ENCODE measurements at places on chromosomes 11 and 22. TPM values are rescaled to one million over a fixed set of nuclear protein-coding genes. Genes with fewer than 3 reads are reported as not detected.
A peak's percentile ranks its signal among the peaks of the same experiment; 100 is the strongest.

DNA sequence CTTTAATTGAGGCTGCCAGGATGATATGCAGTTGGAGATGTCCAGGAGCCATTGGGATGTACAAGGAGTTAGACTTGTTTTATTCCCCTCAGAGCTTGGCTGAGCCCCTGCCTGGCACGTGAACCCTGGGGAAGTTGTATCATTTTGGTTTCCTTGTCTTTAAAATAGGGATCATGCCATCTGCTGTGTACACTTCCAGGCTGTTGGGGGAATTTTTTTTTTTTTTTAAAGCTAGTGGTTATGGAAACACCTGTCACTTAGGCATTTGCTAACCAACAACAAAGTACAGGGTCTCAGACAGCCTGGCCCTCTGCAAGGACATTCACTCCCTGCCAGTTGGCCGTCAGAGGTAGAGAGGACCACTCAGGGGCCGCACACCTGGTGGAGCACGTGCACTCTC, 8.5 kb upstream of the RAB1B start:
- DNase-seq: no peak

DNA sequence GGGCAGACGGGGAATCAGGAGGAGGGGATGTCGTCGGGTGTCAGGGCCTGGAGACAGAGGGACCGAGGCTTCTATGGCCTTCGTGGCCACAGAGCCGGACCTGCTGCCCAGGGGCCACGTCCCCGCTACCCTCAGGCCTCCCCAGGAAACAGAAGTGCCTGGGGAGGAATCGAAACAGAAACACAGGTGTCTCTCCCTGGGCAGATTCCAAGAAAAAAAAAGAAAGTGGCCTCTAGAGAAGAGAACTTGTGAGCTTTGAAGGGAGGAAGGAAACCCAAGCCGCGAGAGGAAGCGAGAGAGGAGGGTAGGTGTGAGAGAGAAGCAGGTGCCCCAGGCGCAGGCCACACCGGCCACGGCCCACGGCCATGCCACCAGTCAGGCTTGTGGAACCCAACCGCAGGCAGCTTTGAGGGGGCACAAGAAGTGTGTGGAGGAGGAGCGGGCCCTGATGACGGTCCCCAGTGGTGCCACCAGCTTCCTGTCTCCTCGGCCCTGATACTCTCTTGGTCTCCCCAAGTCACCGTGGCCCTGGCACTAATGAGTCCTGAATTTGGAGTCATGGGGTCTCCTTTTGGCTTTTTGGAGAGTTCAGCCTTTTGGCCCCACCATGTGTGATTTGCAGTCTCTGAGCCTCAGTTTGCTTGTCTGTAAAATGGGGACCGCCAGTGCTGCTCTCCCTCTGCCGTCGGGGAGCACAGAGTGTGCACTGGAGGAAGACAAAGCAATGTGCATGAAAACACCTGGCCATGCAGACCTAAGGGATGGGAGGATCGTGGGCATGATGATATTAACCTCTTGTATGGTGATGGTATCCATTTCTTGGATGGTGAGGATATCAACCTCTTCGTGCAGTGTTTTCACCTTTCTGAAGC, 25.2 kb downstream of the LIF start:
- no peak for DNase-seq

GRCh38 chr11:17291710-17292109, 15.2 kb downstream of the NUCB2 start:
- no peak for DNase-seq

DNA sequence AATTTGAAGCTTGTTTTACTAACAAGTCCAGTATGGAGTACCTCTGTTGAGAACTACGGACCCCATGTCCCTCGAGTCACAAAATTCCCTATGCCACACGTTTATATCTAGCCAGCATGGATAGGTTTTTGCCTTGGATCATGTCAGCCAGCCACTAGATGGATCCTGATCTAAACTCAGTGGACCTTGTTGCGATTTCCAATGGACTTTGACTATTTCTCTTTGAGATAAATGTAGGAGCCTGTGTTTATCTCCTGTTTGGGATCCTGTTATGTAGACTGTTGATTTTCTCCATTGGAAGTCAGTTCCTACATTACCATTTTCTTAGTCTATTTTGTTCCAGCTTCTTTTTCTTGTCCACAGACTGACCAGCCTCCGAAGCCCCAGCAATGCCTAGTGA, 127.1 kb upstream of the BMAL1 start:
- no peak for DNase-seq

- no peak for DNase-seq
Observed at GRCh38 chr11:123547180-123547579, 107.2 kb downstream of the SCN3B start.

DNA sequence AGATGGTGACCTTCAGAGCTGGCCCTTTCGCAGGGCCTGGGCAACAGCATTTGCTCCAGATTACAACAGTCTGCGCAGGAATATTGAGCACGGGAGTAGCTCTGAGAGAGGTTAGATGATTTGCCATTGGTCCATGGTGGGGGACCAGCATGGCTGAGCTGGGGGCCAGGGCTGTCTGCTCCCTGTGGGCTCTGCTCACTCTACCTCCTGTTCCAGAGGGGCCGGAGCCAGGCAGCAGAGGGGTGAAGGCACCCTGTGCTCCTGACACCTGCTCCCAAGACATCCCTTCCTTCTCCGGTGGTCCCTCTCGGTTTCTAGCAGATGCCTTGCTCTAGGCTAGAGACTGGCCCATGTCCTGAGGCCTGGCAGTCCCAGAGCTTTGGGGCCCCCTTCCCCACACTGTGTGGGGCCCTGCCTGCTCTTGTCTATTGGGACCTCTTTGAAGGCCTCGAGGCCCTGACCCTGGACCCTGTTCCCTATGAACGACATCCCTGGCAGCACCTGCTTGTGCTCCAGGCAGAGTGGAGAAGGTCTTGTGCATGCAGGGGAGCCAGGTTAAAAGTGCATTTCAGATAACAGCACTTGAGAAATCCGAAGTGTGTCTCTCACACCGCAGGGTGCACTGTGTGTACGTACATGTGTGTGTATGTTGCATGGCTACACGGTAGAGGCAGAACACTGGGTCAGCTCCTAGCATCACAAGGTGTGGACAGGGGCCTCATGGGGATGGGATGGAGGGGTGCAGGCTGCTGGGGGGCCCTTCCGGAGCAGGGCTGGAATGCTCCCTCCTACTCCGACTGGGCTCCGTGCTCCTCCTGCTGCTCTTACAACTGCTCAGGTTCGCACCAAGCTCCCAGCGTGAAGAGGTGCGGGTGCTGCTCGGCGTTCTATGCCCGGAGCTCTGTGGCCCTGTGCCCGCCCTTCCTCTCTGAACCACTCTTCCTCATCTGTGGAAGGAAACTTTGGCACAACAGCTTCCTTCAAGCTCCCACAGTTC, 123.3 kb upstream of the B3GAT1 start:
- DNase-seq: peak; percentile 23

DNA sequence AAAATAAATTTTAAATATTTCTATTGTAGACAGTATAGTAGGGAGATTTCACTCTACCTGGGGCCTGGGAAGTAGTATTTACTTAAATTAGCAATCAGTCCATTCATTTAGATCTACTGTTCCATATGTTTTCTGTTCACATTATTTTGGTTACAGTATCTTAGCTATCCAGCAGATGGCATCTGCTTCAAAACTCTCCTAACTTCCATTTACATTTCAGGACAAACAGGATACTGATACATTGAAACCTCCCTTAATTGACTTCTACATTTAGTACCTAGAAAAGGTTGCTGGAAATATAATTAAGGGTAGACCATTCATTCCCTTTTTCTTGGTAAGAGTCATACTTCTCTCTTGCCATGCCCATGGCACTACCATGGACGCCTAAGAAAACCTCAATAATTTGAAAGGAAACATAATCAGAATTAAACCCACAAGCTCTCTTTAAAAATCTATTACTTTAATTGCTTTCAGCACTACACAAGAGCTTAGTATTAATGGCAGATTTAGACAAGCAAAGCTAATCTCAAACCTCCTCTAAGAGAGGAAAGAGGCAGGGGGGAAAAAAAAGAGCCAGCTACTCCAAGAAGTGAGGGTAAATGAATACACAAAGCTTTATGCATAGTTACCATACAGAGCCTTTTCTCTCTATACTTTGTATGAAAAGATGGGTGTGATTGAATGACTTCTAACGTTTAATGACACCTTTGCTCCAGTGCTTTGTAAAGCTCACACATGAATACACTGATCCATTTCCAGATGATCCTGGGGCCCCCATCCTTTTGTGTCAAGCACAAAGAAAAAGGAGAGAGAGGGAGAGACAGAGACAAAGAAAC, 131.2 kb upstream of the MTMR2 start:
- peak; percentile 23 for DNase-seq

GRCh38 chr11:84414920-84415319, 1128.8 kb upstream of the CCDC90B start:
- no peak for DNase-seq

Gene PHLDA2
- total RNA-seq: 13.1 TPM

Gene SLC22A12
- total RNA-seq: not detected

Measured in H7 (cell line).